Ascending aorta (tissue), 2 donors: ENCODE measurements at places on chromosomes 12 and 14. TPM values are rescaled to one million over a fixed set of nuclear protein-coding genes. Genes with fewer than 3 reads are reported as not detected.
A peak's percentile ranks its signal among the peaks of the same experiment; 100 is the strongest.

- DNase-seq: no peak
These were observed 8.2 kb upstream of the RESF1 start for GRCh38 chr12:31951008-31951407.

The IQSEC3 gene
- total RNA-seq: 0.53 TPM

The LTB4R gene
- 3.6 TPM for total RNA-seq

DNA sequence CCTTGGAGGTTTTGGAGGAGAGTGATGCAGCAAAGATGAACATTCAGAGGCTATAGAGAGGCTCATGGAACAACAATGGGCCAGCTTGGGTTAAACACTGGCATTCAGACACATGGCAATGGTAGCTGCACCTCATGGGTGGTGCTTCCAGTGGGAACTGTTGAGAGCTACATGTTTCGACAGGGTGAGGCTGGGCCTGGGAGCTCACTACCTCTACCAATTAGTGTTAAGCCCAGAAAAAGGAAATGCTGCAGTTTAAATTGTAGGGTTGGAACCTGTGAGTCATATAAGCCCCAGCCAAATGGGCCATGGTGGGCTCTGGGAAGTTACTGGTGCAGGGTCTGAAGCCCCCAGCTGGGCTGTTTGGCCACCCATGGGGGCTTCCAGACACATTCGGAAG lies 279.7 kb downstream of the ZFP36L1 start:
- no peak for DNase-seq

GRCh38 chr12:123483602-123484248 lies 25.8 kb downstream of the SNRNP35 start:
- DNase-seq: no peak

The SLC39A2 gene
- not detected for total RNA-seq

- no peak for DNase-seq
These were observed 5.6 kb upstream of the ACTN1 start for GRCh38 chr14:68984686-68985085.

DNA sequence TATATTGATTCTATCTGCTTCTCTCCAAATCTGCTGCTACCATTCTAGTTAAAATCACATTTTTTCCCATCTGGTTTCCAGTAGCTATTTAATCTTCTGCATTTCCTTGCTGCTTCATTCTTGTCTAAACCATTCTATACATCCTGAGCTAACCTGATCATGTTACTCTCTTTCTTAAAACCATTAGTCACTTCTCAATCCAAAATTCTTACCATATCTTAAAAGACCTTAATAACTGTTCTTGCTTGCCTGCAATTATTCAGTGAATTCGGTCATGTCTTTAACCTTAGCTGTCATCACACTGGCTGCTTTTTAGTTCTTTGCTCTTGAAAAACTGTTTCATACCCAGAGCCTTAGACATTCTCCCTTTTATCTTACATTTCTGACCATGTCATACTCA lies 56.4 kb upstream of the PZP start:
- no peak for DNase-seq

GRCh38 chr14:68762953-68763764 lies 29.7 kb downstream of the ZFP36L1 start:
- no peak for DNase-seq

The NOXRED1 gene
- not detected for total RNA-seq

DNA sequence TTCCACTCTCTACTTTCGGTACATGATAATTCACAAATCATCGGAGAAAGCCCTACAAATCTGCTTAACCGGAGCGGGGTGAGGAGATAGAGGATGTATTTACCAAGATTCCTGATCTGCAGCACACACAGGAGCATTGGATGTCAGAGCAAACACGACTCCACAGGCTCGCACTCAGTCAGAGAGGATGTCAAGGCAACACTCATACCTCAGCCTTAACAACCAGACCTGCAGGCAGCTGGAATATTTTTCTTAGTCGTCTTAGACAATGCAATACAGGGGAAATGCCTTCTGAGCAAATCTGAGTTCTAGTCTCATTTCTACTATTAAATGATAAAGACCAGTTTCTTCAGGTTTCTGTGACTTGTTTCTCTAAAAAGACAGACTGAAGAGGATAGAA lies 159.3 kb upstream of the CPNE8 start:
- no peak for DNase-seq

DNA sequence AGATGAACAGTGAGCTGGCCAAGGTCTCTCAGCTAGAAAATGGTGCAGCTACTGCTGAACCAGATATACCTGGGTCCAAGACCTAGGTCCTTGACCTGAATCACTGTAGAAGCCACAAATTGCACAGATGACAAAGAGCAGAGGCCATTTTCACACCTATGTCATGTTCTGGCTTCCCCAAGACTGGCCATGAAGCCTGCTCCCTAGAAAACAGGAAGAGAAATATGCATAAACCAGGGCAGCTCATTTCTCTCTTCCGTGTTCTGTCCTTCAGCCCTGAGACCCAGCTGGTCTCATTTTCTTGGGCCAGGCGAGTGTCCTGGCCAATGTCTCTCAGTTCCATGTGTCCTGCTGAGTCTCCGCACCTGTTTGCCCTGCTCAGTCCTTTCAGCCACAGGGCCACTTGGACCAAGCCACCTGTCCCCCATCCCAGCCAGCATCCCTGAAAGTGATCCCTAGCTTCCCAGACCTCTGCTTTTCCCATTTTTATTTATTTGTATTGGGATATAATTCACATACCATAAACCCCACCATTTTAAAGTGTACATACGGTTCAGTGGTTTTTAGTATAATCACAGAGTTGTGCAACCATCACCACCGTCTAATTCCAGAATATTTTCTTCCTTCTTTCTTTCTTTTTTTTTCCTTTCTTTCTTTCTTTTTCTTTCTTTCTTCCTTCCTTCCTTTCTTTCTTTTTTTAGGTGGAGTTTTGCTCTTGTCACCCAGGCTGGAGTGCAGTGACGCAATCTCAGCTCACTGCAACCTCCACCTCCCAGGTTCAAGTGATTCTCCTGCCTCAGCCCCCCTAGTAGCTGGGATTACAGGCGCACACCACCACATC lies 27.0 kb downstream of the P2RX7 start:
- DNase-seq: no peak

DNA sequence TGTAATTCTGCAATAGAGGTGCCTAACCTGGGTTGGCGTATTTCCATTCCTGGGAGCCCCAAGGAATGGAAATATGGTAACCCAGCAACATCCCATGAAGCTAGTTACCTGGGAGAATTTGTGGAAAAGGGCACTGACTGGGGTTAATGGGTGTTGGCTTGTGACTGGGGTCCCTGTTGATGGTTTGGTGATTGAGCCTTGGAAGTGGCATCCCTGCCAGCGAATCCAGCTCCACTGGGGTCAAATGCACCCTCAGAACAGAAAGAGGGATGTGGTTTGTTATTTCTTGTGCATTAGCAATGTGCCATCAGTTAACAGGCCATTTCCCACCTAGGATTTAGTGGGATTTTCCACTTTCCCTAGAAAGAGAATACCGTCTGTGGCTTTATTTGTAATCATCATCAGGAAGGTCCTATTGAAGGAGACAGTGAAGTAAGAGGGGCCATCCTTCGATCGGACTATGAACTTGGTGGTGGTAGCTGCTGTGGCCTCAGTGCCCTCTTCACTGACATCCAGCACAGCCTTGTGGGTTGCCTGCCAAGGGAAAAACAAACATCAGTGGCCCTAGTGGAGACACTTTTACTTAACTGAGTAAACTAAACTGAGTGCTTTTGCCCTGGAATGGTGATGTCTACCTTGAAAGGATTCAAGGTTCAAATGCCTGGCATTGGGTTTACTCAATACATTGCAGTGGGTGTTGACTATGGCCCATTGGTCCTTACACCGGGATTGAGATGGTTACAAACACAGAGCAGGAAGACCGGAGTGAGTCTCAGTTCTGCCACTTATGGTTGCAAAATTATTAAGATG lies 10.4 kb upstream of the SERPINA11 start:
- DNase-seq: no peak

DNA sequence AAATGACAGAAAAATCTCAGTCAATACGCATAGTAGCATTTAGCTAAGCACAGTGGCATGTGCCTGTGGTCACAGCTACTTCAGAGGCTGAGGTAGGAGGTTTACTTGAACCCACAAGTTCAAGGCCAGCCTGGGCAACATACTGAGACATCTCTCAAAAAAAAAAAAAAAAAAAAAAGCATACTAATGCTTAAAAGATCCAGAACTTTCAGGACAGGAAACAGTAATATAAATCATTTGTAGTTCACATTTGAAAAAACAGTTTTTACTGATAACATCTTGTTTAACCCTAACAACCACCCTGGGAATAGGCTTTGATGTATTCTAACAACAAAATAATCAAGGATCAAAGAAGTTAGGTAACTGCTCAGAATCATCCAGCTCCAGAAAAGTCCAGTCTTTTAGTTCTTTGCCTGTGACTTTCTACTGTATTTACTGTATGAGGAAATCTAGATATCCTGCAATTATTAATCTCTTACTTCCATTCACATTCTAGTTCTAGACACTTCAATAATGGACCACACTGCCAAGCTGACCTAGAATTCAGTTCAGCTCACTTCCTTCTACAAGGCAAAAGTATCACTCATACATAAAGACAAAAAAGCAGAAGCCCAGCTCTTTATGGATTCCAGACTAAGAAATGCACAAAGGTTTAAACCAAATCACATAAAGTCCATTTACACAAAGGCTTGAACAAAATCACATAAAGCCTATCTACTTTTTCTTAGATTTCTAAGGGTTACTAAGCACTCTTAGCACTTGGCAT lies 28.5 kb downstream of the PAWR start:
- DNase-seq: no peak

- no peak for DNase-seq
These were observed 895 bp upstream of the ANKS1B start for GRCh38 chr12:99985631-99986030.

The BDKRB2 gene
- 7.9 TPM for total RNA-seq

The ARMH4 gene
- total RNA-seq: 3.8 TPM

DNA sequence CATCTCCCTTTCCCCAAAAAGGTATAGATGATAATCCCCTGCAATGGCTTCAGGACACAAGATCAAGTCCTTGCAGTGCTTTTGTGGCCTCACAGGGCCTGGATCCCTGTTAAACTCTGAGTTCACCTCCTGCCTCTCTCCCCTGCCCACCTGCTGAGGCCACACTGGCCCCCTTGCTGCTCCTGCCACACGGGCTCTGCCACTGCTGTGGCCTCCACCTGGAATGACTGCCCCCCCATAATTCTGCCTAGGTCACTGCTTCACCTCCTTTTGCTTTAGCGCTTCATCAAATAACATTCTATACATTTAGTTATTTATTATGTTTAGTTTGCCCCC lies 653 bp upstream of the IFI27 start:
- DNase-seq: no peak

The SPX gene
- not detected for total RNA-seq

DNA sequence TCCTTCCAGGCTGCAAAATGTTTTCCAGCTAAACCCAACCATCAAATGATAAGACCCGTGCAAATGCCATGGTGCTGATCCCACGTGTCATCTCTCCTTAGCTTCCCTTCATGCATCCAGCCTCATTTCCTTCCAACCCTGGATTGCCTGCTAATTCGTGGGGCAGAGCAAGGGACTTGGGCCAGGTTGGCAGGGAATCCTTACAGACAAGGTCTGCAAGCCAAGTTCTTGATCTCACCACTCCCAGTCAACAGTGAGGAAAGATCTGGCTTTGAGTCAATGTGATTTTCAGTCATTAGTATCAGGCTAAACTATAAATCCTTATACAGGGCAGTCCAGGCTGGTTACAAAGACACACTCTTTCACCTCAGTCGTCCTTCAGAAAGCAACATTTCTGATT lies 150.9 kb downstream of the ANO2 start:
- DNase-seq: no peak

DNA sequence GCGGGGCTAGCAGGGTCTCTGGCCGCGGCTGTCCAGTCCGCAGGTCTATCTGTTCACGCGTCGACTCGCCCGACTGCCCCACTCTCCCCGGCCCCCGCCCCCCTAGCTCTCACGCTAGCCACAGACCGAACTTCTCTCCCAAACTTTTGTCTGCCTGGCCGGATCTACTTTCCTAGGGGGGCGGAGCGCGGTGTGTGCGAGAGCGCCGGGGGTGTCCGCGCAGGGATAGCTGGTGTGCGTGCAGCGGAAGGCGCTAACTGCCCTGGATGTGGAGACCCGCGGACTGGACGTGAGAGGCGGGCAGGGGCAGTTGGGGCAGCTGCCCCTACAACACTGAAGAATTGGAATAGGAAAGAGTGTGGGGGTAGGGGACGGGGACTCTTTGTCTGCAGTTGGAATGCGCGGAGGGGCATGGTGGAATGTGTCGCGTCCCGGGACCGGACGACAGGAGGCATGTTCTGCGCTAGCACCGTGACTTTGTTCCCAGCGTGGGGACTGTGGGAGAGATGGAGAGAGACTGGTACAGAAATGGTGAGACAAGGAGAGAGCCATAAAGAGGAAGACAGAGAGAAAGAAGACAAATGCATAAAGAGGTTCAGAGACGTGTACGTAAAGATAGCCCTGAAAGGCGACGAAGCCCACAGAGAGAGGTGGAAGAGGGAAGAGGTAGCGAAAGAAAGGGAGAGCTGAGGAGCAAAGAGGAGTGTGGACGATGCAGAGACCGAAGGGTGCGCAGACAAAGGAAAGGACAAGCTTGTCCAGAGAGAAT lies at the start of gene AJUBA:
TSS of gene AJUBA (minus strand) at position 75 of the 769 bp plus-strand sequence. CDS start 285 bp downstream, outside the sequence.
- DNase-seq: peak; percentile 94

- DNase-seq: no peak
These were observed 126.8 kb upstream of the CPM start for GRCh38 chr12:69059465-69060457.

DNA sequence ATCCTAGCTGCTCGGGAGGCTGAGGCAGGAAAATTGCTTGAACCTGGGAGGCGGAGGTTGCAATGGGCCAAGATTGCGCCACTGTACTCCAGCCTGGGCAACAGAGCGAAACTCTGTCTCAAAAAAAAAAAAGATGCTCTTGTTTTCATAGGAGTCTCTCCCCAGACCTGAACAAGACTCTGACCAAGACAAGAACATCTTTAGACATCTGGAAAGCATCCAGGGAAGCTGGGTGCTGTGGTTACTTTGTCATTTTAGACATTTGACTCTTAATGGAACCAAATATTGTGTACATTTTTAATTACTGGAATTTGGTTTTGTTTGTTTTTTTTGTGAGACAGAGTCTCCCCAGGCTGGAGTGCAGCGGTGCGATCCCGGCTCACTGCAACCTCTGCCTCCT lies 21.1 kb upstream of the ATF1 start:
- no peak for DNase-seq

The PTGER2 gene
- total RNA-seq: 1.9 TPM

- no peak for DNase-seq
These were observed 188.6 kb downstream of the EGLN3 start for GRCh38 chr14:33762161-33762851.

DNA sequence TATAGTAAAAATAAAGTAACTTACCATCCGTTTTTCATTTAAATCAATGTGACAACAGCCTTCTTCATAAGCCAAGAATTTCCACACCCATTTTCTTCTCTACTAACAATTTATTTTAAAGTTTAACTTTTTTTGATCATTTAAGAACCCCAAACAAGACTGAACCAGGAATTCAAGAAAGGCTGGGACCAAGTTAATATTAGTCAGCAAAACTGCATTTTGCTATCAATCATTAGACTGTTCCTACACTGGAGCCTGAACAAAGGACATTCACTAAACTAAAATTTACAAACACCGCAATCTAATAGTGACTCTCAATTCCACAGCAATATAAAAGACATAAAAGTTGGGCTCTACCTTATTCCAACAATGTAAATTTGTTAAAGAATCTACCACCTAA lies 73.6 kb downstream of the OSBPL8 start:
- DNase-seq: no peak
